Fibroblast of pulmonary artery (primary cell): ENCODE measurements at places on chromosomes 1 and 21.

- no peak for DNase-seq
Measured at GRCh38 chr1:231410036-231410612, 12.0 kb downstream of the EGLN1 start.

GRCh38 chr21:35818597-35818996, 241.7 kb downstream of the SETD4 start:
- no peak for DNase-seq

- DNase-seq: peak; percentile 44
Measured at GRCh38 chr21:25421321-25422028, 185.8 kb downstream of the MRPL39 start.

GRCh38 chr1:201954263-201955008, 867 bp upstream of the TIMM17A start:
- DNase-seq: no peak

DNA sequence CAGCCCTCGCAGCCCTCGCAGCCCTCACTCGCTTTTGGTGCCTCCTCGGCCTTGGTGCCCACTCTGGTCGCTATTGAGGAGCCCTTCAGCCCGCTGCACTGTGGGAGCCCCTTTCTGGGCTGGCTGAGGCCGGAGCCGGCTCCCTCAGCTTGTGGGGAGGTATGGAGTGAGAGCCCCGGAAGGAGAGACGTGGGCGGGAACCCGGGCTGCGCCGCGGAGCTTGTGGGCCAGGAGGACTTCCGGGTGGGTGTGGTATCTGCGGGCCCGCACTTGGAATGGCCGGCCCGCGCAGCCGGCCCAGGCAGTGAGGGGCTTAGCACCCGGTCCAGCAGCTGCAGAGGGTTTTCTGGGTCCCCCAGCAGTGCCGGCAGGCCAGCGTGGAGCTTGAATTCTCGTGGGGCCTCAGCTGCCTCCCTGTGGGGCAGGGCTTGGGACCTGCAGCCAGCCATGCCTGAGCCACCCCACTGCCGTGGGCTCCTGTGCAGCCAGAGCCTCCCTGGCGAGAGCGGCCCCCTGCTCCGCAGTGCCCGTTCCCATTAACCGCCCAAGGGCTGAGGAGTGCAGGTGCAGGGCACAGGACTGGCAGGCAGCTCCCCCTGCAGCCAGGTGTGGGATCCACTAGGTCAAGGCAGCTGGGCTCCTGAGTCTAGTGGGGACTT, 9.9 kb upstream of the CFHR2 start:
- no peak for DNase-seq

- no peak for DNase-seq
Measured at GRCh38 chr1:24895511-24895910, 34.6 kb downstream of the RUNX3 start.

GRCh38 chr1:215667761-215668160, 100.7 kb downstream of the KCTD3 start:
- no peak for DNase-seq

GRCh38 chr1:94336991-94337390, 81.2 kb upstream of the ABCD3 start:
- DNase-seq: no peak

DNA sequence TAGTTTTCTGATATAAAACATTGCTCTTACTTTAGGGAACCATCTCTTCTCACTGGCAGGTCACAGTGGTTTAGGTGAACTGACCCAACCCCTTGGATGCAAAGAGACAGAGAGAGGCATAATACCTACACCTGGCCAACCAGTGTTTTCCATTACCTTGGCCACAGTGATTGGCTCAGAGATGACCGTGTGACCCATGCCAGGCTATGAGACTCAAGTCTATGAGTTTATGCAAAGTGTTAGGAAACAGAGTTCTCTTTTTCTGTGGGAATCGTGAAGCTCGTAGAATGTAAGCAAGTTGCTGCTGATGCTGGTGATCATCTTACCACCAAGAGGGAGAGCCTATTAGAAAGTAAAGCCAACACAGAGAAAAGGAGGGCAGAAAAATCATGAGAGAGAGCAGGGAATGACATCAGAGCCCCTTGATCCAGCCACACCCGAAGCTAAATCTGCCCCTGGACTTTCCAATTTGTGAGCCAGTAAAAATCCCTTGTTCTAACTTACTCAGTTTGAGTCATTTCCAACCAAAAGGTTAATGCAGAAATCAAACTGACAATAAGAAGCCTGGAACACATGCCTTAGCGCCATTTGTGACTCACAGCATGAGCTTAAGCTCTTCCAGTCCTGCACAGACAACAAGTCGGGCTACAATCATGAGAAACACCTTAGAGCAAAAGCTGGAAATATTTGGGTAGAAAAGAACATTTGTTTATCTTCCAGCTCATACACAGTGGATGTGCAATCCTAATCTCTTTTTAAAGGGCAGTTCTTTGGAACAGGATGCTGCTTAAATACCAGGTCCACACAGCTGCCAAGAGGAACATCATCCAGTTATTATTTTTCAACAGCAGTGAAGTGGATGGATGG, 81.3 kb upstream of the KAZN start:
- DNase-seq: peak; percentile 84

- DNase-seq: no peak
Measured at GRCh38 chr1:113286156-113286555, 104.2 kb upstream of the MAGI3 start.

- DNase-seq: no peak
Measured at GRCh38 chr1:169931795-169932231, 38.1 kb upstream of the SCYL3 start.

DNA sequence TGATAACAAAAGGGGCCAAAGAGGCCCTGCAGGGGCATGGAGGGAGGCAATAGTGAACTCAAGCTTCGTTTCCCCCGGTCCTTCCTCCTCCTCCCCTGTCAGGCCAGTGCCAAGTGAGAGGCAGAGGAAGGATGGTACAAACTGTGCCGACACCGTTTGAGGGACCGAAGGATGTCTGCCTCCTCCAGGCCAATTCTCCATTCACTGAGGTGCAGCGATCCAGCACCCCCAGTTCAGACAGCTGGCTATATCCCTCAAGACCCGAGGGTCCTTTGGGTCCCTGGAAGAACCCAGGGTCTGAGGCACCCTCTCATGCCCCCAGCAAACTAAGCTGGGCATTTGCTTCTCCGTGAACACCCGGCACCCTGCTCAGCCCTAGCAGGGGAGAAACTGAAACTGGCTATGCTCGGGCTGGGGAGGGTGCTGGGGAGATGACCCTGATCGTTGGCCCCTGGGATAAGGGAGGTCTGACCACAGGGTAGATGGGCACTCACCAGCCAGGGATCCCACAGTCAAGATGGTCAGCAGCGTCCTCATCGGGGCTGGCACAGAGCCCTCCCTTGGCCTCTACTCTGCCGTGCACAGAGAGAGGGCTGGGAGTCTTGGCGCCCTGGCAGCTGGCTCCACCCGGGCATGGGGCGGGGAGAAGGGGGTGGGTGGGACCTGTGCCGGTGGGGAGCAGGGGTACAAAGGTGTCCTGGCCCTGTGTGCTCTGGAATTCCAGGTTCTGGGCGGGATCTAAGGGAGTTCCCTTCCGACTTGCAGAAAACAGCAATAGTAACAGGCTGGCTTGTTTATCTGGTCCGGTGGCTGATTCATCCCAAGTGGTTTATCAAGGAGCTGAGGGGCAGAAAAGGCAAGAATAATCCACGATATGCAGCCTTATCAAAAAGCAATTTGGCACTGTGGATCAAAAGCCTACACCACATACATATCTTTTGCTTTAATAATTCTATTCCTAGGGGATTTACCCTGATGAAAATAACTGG, at the start of gene IL22RA1:
Gene IL22RA1 (minus strand): TSS at position 595 of the 989 bp plus-strand sequence. CDS start 58 bp downstream, at position 537.
- DNase-seq: no peak

- DNase-seq: no peak
Measured at GRCh38 chr1:240271081-240271480, 179.4 kb downstream of the FMN2 start.

- DNase-seq: peak; percentile 78
Measured at GRCh38 chr1:66951513-66951912, 26.7 kb downstream of the MIER1 start.

GRCh38 chr1:14686701-14687100, 88.2 kb downstream of the KAZN start:
- no peak for DNase-seq

DNA sequence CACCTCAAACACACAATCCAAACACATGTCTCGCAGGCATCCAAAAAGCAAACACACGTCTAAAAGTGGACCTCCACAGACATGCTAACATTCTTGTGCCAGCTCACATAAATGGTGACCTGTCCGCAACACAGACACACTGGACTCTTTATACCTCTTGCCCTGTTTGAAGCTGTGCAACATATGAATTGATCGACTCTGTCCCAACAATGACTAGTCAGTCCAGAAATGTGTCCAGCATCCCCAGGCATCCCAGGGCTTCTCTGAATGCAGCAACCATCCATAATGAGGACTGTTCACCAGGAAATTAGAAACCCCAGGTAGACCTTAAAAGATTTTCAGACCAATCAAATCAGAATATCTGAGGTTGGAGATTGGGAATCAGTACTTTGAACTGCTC, 3.2 kb downstream of the DDR2 start:
- DNase-seq: no peak

- DNase-seq: peak; percentile 10
Measured at GRCh38 chr1:240608707-240609106, 3.2 kb downstream of the GREM2 start.

DNA sequence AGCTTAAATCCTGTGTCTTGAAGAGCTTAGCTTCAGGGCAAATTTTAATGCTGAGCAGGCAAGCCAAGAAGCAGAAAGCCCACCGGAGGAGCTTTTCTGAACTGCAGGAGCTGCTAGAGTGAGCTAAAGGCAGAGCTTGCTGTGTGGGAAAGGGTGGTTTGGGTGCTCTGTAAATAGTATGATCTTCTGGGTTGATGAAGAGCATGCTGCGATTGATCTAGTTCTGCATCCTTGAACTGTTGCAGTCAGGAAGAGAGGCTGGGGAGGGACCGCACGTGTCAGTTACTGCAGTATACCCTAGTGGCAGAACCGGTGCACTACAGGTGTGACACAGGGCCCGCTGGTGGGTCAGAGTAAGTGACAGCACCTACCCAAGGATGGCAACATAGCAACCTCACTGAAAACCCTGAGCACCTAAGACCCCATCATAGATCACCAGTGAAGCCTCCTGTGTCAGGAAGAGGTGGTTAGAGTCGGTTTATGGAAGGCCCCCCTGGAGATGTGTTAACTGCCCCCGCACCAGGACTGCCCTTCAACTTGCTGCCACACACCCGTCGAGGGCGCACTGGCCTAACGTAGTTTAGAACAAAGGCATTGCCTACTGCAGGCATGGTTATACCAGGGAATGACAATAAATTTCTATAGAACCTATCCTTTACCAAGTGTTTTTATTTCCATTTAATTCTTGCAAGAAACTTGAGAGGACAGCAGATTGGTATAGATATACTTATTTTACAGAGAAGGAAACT, 146.0 kb upstream of the KIAA0040 start:
- no peak for DNase-seq

DNA sequence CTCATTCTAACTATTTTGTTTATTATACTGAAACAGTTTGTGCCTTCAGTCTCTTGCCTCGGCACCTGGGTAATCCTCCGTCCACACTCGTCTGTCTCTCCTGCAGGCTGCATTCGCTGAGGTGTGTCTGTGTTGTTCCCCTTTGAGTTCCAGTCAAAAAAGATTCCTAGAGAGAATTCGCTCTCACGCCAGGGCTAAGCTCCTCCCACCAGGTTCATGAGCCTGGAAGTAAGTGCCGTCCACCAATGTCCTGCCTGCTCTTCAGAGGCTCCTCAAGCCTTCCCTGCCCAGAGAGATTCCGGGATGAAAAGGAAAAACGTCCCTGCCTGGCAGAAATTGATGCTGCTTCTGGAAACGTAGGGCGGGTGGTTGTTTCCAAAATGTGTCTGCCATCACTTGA, 12.9 kb downstream of the KIAA2013 start:
- no peak for DNase-seq

GRCh38 chr21:35475762-35476161, 426.7 kb upstream of the RUNX1 start:
- peak; percentile 84 for DNase-seq

GRCh38 chr1:156064615-156065014, 3.7 kb downstream of the RAB25 start:
- DNase-seq: no peak

GRCh38 chr21:14312871-14313270, 70.1 kb downstream of the HSPA13 start:
- DNase-seq: no peak

- no peak for DNase-seq
Measured at GRCh38 chr21:25891596-25891995, 156.8 kb downstream of the GABPA start.

DNA sequence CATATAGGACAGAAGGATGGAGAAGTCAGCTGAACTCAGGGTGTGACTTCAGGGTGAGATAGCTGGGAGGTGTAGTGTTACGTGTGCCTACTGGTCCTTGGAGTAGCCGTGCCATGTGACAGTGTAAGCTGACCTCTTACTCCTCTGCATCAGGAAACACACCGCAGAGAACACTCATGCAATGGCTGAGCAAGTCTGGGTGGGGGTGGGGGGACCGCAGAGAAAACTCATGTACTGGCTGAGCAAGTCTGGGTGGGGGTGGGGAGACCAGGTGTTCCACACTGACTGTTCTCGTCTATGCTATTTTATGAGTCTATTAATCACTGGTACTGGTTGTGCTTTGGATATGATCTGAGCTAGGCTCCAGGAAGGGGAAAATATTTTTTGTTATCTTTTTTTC, 233.1 kb downstream of the PAPPA2 start:
- peak; percentile 5 for DNase-seq

- DNase-seq: no peak
Measured at GRCh38 chr1:2912424-2913061, 108.7 kb upstream of the ACTRT2 start.

- DNase-seq: no peak
Measured at GRCh38 chr1:50452700-50453099, 29.5 kb upstream of the DMRTA2 start.

GRCh38 chr1:34684266-34684665, 70.6 kb upstream of the GJB5 start:
- DNase-seq: no peak

GRCh38 chr1:247415423-247416361, at the start of gene NLRP3:
NLRP3 (plus strand) TSS chr1:247416173; CDS start chr1:247418801, 2,628 bp downstream.
- no peak for DNase-seq

GRCh38 chr1:55699228-55699627, 484.1 kb upstream of the USP24 start:
- DNase-seq: no peak

DNA sequence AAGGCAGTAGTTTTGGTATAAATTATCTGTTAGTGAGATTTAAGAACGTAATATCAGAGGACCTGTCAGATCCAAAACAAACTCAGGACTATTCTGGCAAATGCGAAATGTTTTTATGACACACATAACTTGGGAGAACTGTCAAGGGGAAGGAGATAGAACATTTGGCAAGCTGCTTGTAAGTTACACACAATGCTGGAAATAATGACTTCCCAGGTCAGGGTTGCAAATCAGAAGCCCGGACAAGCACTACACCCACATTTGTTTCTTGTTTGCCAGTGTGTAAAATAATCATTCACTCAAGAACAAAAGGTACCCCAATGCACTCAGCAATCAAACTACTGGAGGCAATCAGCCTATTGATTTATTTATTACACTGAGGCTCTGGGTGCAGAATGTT, 354.7 kb downstream of the KCNH1 start:
- no peak for DNase-seq
